Activated T-helper 9 cell treated with anti-CD3 and anti-CD28 coated beads, Interleukin-2, amount 50 U/mL, for 16 hours (primary cell): ENCODE measurements at places on chromosomes 4 and X.

DNA sequence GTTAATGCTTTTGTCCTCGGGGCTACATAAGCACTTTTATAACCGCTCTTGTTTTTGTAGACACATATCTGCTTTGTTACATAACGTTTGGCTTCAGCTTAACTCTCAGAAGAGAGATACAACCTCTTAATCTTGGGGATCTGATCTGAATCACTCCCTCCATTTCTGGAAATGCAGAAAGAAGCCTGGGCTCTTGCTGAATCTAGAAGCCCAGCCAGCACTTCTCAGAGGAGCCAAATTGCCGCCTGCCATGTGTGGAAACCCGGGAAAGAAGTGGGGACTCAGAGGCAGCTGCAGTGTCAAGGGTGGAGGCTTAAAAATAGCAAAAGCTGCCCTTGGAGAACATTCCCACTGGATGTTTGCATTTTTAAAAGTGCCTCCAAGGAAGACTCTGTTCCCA, 69.3 kb upstream of the LDB2 start:
- DNase-seq = no peak

DNA sequence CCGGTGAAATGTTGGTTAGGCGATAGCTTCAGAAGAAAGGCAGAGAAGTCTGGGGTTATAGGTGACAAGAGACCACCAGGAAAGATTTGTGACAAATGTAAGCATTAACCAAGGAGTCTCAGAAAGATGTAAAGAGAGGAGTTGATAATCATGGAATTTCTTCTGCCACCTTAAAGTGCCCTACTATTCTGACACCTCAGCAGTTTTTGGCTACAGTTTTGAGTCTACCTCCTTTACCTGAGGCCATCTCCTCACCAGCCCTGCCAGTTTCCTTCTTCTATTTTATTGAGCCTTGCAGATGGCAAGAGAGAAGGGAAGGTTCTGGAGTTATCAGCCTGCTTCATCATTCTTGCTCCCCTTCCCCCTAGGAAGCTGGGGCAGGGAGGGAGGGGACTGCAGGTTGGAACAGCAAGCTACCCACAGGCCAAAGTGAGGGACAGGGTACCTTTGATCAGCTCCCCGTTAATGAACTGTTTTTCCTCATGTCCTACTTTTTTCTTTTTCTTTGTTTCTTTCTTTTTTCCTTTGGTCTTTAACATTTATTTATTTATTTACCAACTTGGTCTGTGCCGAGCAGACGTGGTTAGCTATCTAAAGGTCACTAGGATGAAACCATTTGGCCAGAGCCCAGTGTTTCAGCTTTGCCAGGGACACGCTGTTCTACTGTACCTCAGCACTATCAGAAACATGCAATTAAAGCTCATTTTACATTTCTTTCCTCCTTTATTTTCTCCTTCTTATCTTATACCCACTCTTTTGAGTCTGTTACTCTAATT, 438.7 kb upstream of the AR start:
- no peak for DNase-seq

GRCh38 chrX:110257889-110258288, 60.0 kb downstream of the AMMECR1 start:
- no peak for DNase-seq

GRCh38 chr4:87093443-87094123, 126.8 kb downstream of the KLHL8 start:
- DNase-seq = no peak

GRCh38 chrX:118734909-118735308, 7.5 kb downstream of the IL13RA1 start:
- DNase-seq = no peak

- no peak for DNase-seq
Observed at GRCh38 chr4:72365016-72365415, 204.0 kb downstream of the ADAMTS3 start.

DNA sequence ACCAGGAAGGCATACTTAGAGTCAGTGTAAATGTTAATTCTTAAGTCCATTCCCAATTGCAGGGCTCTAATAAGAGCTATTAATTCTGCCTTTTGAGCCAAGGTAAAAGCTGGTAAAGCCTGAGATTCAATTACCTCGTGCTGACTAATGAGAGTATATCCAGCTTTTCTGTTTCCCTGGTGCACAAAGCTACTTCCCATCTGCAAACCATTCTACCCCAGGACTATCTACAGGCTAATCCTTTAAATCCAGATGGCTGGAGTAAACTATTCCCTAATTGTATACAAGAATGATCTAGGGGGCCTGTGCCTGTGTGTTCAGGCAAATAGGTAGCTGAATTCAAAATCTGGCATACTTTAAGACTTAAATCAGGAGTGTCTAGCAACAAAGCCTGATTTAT, 365.0 kb downstream of the GPM6A start:
- no peak for DNase-seq

DNA sequence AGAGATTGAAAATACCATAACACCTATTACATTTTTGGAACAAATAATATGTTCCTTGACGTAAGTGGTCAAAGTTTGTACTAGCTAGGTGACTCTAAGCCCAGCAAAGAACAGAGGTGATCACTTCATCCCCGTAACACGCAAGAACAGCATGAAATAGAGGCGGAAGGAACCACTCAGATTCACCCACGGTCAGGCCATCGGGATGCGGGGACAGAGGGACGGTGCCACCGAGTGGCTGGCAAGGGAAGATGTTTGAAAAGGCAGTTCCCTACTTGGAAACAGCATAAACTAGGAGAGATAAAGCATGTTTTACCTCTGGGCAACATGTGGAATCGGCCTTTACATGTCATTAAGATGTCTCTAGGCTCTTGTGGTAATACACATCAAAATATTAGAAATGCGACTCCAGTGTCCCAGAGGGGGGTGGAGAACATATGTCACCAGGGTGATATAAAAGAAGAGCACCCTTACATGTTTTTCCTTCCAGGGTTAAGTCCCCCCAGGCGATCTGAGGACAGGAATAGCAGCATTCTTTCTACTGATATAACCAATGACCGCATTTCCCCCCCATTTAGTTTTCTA, 84.0 kb downstream of the PHKA2 start:
- DNase-seq = no peak

- no peak for DNase-seq
Observed at GRCh38 chrX:113384628-113385027, 544.0 kb upstream of the AMOT start.

DNA sequence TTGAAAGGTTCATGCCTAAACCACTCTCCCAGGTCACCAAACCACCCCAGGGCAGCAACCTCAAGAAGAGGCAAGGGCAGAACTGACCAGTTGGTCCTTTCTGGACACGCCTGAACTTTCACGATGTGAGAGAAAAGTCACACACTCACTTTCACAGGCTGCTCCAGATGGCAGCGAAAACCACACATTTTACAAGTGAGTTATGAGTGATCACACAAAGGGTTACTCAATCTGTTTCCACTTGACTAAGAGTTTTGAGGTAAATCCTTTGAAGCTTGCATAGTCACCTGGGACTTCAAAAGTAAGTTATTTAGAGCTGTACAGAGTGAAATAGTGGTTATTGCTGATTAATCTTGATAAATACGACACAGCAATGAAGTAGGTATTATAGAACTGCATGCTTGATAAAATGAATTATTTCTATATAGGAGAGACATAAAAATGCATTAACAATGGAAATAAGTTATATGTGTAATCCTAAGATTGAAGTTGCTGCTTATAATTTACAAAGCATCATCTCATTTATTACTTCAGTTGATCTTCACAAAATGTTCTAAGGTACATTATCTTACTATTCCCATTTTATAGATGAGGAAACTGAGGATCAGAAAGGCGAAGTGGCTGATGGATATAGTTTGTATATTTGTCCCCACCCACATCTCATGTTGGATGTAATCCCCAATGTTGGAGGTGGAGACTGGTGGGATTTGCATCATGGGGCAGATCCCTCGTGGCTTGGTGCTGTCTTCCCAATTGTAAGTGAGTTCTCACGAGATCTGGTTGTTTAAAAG, 103.0 kb upstream of the KLF3 start:
- DNase-seq = no peak

- no peak for DNase-seq
Observed at GRCh38 chr4:79083406-79084010, 144.3 kb upstream of the PAQR3 start.

- DNase-seq = no peak
Observed at GRCh38 chr4:12359420-12359819, 930.7 kb upstream of the HS3ST1 start.

DNA sequence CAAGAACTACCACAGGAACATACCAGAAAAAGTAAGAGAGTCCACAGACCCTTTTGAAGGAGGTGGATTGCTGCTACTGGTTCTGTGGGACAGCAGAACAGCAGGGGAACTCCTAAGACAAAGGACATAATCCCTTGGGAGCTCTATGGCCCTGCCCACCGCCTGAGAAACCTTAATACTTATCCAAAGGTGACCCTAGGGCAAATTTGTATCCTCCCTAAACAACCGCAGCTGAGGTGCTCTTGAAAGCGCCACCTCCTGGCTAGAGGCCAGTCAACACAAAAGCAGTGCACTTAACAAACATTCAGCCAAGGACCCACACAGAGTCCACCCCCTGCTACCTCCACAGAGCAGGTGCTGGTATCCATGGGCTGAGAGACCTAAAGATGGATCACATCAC, 136.8 kb downstream of the ADAM29 start:
- no peak for DNase-seq

GRCh38 chr4:3416821-3417221, 24.9 kb upstream of the HGFAC start:
- DNase-seq = no peak

GRCh38 chr4:76550966-76551780, 116.1 kb downstream of the SHROOM3 start:
- DNase-seq = no peak

DNA sequence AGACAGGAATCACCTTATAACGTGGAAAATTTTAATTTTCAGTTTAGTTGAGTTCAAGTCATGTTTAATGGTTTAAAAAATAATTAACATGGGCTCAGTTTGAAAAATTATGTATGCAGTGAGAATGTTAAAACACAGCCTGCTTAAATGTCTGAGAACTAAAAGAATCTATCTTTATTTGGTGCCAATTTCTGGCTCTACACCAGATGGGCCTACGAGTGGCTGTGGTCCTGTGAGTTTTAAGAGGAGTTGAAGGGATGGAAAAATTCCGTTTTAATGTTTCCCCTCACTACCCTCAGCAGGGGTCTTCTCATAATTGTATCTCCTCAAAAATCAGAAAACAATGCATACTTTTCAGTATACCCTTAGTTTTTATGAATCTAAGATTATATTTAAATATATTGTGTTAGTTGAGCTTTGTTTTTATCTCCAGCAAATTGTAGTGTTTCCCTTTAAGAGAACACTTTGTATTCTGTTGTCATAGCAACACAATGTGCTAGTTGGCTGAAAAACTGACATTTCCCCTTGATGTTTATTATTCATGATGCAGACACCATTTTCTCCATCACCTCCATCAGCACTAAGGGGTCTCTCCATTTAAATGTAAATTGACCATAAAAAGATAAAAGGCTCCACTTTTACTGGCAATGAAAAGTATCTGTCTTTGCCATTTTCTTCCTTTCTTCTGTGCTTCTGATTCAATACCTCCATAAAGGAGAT, 393.5 kb upstream of the GRIA3 start:
- no peak for DNase-seq

DNA sequence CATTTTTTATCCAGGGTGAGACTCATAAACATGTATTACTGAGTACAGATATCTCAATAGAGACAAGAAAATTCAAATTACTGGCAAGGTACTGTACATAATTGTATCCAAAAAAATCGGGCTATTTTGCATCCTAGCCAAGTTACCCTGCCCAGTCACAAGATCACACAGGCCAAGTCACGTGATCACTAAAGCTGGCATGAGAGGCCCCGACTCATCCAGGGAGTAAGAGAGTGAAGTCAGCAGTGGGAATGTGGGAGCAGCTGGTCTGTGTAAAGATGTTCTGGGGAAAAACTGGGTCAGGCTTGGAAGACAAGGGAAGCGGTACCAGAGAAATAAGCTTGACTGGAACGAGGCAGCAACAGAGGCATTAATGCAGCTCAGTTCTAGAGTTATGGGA, 119.3 kb upstream of the STS start:
- DNase-seq = no peak

DNA sequence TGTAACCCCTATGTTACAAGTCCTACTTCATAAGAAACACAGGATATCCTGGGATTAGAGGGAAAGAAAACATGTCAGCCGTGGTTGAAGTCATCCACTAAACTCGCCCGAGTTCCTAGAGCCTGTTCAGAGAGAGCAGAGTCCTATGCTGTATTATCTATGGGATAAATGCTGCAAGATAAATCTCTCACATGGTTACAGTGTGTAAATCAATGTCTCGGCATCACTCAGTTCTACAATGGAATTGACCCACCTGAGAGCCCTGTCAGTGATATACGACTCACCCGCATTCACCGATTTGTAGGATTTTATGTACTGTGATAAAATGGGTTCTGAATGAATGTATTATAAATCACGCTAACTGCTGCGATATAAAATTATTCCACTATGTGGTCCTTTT, 127.8 kb upstream of the ANXA3 start:
- DNase-seq = no peak

DNA sequence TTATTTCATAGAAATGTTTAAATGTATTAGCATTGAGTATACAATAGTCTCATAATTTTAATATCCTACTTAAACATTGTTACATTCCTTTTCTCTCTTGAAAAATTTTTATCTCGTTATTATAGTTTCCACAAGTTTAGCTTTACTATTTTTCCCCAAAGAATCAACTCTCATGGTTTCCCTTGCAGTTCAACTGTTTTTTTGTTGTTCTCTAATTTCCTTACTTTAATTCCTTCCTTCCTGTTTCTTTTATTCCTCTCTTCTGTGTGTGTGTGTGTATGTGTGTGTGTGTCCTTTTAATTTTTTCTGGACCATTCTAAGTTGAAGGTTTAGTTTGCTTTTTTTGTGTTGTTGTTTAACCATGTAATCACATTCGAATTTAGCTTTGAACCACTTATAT, 171.1 kb downstream of the GASK1B start:
- no peak for DNase-seq

DNA sequence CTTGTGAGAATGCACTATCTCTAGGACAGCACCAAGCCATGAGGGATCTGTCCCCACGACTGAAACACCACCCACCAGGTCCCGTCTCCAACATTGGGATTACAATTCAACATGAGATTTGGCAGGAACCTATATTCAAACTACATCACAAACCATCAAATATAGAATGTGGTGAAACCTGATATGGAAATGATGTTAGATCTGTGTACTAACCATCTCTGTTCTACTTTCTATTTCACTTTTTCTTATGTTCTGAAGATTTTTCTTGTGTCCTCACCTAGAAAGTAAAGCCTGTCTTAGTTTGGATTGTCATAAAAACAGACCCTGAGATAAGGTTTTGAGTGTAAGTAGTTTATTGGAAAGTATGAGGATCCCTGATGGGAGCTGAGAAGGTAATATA, 37.8 kb upstream of the TACR3 start:
- DNase-seq = no peak

- no peak for DNase-seq
Observed at GRCh38 chr4:127400276-127400675, 232.5 kb upstream of the INTU start.

GRCh38 chrX:153974003-153974725, 1.6 kb downstream of the TMEM187 start:
- DNase-seq = no peak

DNA sequence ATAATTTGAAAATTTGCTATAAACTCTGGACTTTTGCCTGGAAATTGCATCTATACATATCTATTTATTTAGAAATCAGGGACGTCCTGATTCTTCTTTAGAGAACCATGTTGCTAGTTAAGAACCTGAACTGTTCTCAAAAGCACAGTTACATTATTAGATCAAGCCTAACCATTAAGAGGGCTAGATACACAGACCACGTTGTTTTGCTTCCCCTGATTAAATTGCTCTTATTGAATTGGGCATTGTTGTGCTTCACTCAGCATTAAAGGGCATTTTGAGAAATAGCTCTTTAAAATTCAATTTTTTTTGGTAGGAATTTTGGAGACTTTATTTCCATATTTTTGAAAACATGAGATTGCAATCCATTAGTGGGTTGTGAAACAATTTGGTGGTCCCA, 44.4 kb downstream of the FIP1L1 start:
- DNase-seq = no peak
